ENCODE measurements at places on chromosomes 13 and 19.

GRCh38 chr19:2275588-2276428 is 6.2 kb downstream of the PEAK3 start:
- DNase-seq, result no peak

DNA sequence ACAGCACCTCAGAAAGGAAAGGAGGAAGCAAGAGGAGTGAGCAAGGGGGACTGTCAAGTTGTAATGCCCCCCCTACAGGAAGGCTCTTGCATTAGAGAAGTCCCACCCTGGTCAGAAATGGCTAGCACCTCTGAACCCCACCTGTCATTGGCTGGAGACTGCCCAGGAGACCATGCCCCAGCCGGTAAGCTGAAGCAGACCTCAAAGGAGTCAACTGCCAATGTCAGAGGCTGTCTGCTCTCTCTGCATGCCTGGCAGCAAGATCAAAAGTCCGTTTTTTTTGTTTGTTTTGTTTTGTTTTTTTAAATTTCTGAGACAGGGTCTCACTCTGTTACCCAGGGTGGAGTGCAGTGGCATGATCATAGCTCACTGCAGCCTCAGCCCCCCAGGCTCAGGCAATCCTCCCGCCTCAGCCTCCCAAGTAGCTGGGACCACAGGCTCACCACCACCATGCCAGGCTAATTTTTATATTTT is 8.1 kb upstream of the BCL3 start:
- DNase-seq, result no peak

DNA sequence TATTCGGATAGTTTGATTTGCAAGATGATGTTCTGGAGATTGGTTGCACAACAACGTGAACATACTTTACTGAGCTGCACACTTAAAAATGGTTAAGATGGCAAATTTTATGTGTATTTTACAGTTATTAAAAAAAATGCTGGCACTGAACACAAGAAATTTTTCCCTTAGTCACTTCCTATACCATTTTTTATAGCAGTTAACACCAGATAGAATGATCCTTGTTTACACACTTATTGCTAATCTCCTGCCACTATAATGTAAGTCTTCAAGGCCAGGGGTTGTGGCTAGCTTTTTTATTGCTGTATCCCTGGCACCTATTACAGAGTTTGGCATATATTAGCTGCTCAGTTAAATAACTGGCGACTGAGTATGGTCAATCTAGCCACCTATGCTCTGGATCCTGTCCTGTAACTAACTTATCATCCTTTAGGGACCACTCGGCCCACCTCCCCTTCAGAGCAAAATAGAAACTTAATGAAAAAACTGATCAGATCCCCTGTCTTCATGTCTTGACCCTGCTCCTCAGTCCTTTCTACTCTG is 2.0 kb upstream of the EBPL start:
- DNase-seq, result no peak

GRCh38 chr13:51895906-51896888 is 34.4 kb downstream of the CCDC70 start:
- no peak for DNase-seq

GRCh38 chr13:29561918-29562317 is 33.6 kb downstream of the SLC7A1 start:
- DNase-seq, result no peak

DNA sequence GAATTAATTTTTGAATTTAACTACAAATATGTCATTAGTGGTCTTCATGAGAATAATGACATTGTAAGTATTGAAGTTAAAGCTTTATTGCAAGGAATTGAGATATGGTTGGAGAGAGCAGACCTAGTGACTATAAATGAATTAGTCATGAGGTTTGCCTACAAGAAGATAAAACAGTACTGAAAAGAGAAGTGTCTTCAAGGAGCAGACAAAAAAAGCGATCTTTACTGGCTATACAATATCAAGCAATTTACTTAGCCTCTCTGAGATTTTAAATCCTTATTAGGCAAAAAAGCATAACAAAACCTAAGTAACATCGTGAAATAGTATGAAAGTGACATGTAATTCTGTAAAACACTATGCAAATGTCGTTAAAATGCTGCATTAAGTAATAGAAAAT is 435.1 kb upstream of the PCDH20 start:
- DNase-seq, result no peak

DNA sequence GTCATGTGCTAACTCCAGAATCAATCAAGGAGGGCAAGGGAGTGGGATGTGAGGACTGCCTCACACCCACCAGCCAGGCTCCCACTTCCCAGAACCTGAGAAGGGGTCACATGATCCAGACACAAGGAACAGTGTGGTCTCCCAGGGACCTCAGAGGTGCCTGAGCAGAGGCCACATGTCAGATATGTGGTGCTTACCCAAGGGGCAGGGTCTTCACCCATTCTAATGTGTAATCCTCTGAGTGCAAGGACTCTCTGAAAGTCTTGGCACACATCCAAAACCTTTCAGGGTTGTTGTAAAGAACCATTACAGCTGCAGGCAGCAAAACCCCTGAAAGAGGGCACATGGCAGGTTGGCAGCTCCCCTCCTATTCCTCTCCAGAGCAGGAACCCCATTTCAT is 656.6 kb downstream of the UQCRFS1 start:
- DNase-seq, result no peak

DNA sequence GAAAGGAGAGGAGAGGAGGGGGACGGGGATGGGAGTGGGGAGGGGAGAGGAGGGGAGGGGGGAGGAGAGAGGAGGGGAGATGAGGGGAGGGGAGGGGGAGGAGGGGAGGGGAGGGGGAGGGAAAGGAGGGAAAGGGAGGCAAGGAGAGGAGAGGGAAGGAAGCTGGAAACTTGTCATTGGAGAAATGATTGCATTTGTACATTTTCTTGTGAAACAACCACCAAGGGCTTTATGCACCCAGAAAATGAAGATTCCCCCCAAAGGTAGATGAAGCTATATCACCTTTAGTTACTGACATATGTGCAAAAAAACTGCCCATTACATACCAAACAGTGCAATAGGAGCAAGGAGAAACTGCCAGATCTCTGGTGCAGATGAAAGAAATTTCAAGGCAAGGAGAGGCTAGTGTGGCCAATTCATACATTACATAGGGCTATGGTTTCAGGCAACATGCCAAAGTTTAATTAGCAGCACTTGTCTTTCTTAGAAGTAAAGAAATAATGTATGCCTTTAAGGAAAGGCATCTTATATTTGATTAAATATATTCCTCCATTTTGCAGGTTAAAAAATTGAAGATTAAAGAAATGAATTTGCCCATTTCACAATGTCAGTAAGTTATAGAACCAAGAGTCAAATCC is 49.5 kb upstream of the STK24 start:
- no peak for DNase-seq

DNA sequence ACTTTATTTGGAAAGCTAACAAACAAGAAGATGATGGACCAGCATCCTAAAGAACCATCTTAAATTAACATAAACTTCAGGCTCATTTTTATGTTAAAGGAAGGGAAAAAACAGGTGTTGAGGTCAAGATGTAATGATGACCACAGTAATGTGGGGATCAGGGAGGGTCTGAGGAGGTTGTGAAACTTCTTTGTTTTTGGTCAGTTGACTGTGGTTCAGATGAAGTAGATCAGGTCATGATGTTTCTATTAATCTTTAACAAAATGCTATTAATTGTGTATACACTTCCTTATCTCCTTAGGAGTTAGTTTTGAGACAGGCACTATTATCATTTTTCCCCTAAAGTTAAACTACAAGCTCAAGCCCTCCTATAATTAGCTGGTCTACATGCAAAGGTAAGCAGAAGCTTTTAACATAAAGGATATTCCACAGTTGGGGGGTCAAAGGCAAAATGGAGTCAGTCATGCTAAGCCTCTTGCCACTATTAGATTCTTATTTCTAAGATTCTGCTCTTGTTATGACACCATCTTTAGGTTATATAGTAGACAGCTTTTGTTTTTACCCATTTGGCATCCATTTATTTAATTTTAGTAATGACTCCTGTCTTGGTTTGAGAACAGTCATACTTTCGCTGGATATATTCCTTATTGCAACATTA is 800.1 kb upstream of the PCDH9 start:
- no peak for DNase-seq

DNA sequence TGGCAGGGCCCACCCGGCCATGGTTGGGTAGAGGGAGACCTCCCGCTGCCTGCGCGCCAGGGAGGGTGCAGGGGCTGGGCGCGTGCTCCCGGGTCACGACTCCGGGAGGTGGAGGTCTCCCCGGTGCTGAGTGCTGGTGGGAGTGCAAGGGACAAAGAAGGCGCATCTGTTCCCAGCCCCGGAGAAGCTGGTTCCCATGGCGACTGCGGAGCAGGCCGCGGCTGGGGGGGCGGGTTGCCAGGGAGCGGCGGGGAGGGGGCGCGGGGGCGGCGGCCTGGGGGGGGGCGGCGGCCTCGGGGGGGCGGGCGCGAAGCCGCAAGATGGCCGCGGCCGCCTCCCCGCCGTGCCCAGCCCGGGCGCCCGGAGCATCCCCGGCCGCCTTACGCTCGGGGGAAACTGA is 1.2 kb downstream of the CBARP start:
- DNase-seq, result no peak

- no peak for DNase-seq
These were observed 58.2 kb upstream of the XPO4 start for GRCh38 chr13:20960663-20961309.

DNA sequence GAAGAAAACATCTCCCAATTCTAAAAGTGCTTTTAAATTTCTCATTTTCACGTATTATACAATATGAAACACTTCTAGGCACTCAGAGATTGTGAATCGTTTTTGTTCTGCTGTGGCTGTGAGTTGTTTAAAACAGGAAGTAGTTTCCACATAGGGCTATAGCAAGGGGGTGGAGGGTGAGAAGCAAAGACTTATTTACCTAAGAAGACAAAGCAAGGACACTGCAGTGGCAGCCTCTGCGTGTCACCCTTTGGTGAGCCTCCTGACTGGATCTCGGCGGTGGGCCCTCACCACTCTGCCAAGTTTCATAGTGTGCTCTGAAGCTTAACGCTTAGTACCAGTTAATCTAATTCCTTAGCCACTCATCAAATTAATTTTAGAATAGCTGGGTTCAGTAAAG is 56.8 kb downstream of the TNFSF13B start:
- DNase-seq, result no peak

DNA sequence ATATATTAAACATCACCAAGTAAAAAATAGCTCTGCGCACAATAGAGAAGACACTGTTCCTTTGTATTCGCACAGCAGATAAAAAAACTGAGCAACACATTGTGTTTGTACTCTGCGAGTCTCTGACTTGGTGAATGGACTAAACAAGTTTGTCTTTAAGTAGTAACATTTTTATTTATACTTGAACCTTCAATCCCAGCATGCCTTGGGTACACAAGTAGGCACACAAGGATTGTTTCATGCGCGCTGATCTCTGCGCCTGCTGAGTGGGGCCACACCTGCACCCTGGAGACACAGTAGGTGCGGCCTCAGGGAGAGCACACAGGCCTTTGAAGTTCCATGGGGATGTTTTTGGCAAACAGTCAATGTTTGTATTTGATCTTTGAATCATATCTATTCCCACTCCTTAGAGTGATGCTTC is 318.9 kb downstream of the MYO16 start:
- DNase-seq, result no peak

DNA sequence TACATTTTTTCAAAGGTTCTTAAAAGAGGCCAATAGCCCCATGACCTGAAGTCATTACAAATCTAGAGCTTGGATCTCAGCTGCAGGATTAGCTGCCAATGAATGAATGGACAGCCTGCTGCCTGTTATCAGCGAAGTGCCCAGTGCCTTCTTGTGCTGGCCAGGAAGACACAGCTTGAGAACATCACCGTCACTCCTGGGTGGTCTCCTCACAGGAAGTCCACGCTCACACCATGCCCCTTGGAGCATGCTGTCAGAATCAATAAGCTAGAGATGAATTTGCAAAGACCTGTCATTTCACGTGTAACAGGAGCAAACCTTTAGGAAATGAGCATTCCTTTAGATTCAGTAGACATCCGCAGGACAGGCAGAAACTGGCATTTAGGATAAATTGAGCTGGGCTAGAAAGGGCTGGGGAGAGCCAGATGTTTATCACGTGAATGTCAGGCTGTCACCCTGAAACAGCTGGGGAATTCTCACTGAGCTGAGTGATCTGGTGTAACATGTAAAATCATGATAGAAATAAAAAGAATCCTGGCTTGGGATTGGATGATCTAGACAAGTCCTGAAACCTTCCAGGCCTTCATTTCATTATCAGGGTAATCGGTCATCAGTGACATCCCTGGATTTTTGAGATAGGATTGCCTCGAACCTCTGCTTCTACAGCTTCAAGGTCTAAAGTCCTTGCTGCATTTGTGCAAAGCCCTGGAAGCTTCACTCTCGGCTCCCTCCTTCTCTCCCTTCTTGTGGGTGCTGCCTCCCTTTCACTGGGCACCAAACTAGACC is 49.9 kb upstream of the MEDAG start:
- no peak for DNase-seq

DNA sequence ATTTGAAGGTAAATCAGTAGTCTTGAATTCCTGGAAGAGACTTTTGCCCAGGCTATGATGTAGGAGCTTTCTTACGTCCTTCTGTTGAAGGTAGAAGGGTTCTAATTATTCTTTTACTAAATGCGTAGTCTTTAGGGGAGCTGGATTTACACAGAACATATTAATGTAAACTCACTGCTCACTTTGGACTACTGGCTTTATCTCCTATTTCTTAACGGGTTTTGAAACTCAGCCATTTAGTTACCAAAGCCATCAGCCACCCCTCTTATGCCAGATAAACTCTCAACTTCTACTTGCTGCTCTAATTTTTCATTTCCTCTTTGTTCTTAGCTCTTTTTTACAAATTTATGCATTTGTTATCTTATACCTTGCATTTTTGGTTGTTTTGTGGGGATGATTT is 81.5 kb downstream of the FNDC3A start:
- DNase-seq, result no peak

DNA sequence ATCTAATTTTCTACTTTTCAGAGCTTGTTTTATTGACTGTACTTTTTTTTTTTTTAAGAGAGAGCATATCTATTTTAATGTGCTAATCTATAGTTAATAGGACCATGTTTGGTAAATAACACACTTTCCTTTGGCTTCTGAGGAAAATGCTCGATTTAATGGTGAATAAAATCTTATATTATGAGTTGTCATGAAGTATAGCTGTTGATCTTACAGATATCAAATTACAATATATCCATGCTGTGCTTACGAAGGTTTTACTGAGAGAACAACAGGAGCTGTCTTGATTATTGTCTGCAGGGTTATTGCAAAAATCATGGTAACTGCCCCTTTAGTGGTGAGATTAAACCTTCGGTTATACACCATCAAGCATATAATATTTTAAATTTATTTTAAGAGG is 29.6 kb downstream of the URI1 start:
- no peak for DNase-seq

- no peak for DNase-seq
These were observed 167.2 kb downstream of the NDFIP2 start for GRCh38 chr13:79648191-79648590.

- DNase-seq, result no peak
These were observed 742.2 kb upstream of the SLITRK6 start for GRCh38 chr13:86541461-86541860.

DNA sequence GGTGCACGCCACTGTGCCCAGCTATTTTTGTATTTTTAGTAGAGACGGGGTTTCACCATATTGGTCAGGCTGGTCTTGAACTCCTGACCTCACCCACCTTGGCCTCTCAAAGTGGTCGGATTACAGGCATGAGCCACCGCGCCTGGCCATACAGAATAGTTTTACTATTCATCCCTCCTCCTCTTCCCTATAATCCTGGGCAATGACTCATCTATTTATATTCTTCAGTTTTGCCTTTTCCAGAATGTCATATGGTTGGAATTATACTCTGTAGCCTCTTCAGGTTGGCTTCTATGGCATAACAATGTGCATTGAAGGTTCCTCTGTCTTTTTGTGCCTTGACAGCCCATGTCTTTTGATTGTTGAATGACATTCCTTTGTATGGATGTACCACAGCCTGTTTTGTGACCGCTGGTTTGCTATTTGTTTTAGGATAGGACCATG is 22.2 kb upstream of the LRP3 start:
- DNase-seq, result no peak

- no peak for DNase-seq
These were observed 4.6 kb downstream of the PKN1 start for GRCh38 chr19:14437578-14438140.
